Activated CD4-positive, alpha-beta memory T cell treated with anti-CD3 and anti-CD28 coated beads for 36 hours (primary cell): ENCODE measurements at places on chromosomes 13 and 19. TPM values are rescaled to one million over a fixed set of nuclear protein-coding genes. Genes with fewer than 3 reads are reported as not detected.
A peak's percentile ranks its signal among the peaks of the same experiment; 100 is the strongest.

Gene SLITRK5
- total RNA-seq: under 0.01 TPM

Gene ATP4B
- not detected for total RNA-seq

Gene TNNT1
- not detected for total RNA-seq

Gene PEAK3
- not detected for total RNA-seq

Gene ZSCAN22
- total RNA-seq: 3.1 TPM

Gene CPT1C
- total RNA-seq: 1.6 TPM

Gene DLEU7
- not detected for total RNA-seq

Gene SRRM5
- total RNA-seq: 0.39 TPM

- H3K27me3 ChIP-seq: no peaks in the 10 kb centered on the region
- peaks cover 24% of the 10 kb centered on the region for H3K4me1 ChIP-seq
- peak overlapping the region; percentile 77 for H3K4me3 ChIP-seq
- peak overlapping the region; percentile 89 for H3K27ac ChIP-seq
- peaks cover 3% of the 10 kb centered on the region for H3K36me3 ChIP-seq
- DNase-seq: peak; percentile 83
These were observed 3.4 kb downstream of the BBC3 start for GRCh38 chr19:47227352-47228167.

DNA sequence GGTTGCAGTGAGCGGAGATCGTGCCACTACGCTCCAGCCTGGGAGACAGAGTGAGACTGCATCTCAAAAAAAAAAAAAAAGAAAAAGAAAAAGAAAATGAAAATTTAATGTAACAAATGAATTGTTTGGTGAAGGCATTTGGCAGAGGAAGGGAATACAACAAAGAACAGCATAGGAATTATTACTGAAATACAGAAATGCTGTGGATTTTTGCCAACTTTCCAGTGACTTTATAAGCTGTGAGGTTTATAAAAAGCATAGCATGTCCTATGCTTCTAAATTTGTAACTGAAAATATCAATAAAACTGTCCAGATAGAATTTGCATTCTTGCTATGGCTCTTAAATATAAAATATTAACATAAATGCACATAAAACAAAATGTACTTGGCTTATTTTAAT is 112.9 kb upstream of the IRS2 start:
- no peaks in the 10 kb centered on the region for H3K4me1 ChIP-seq
- no peak for DNase-seq
- H3K36me3 ChIP-seq: no peaks in the 10 kb centered on the region
- no peak overlapping the region for H3K27ac ChIP-seq
- H3K4me3 ChIP-seq: no peak overlapping the region
- H3K27me3 ChIP-seq: peaks cover 4% of the 10 kb centered on the region

- no peak for DNase-seq
- no peak overlapping the region for H3K27ac ChIP-seq
- peaks cover 2% of the 10 kb centered on the region for H3K4me1 ChIP-seq
- H3K27me3 ChIP-seq: peaks cover 3% of the 10 kb centered on the region
- no peaks in the 10 kb centered on the region for H3K36me3 ChIP-seq
- no peak overlapping the region for H3K4me3 ChIP-seq
These were observed 13.3 kb downstream of the CD70 start for GRCh38 chr19:6577476-6578125.

DNA sequence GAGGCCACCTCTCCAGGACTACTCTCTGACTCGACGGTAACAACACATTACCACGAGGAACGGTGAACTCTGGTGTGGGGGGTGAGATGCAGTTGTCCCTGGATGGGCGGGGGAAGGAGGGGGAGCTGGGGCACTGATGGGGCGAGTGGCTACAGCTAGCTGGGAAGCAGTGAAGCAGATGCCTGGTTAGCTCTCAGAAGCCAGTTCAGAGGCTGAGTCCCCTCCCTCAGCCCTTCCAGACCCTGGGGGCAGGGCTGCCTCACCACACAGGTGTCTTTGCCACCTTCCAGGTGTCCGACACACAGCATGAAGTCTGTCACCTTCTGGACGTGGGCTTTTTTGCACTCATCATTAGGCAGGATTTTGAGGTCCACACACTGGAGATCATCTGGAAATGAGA is 4.0 kb downstream of the KLK1 start:
- no peak overlapping the region for H3K4me3 ChIP-seq
- peaks cover 41% of the 10 kb centered on the region for H3K4me1 ChIP-seq
- peaks cover 69% of the 10 kb centered on the region for H3K27me3 ChIP-seq
- no peak for DNase-seq
- no peaks in the 10 kb centered on the region for H3K36me3 ChIP-seq

DNA sequence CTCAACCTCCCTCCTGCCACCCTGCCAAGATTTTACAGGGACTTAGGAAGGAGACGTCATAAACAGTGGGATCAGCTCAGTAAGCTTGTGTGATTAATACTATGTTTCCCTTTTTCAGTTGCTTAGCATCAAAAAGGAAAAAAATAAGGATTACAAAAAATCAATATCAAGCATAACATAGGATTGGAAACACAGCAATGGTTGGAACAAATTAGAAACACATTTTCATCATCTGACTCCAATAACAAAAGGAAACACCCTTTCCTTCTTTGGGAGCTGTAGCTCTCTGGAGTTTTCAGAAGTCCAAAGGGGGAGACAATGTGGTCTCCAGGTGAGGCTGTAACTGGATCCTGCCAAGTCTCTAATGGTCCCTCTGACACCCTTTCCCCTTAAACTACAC is 233.4 kb downstream of the B3GLCT start:
- H3K36me3 ChIP-seq: no peaks in the 10 kb centered on the region
- no peaks in the 10 kb centered on the region for H3K4me1 ChIP-seq
- no peak overlapping the region for H3K27ac ChIP-seq
- no peak overlapping the region for H3K4me3 ChIP-seq

- H3K4me1 ChIP-seq: peaks cover 16% of the 10 kb centered on the region
- H3K36me3 ChIP-seq: peaks cover 18% of the 10 kb centered on the region
- no peak overlapping the region for H3K27ac ChIP-seq
- DNase-seq: no peak
- H3K4me3 ChIP-seq: no peak overlapping the region
These were observed 1.2 kb downstream of the CPT1C start for GRCh38 chr19:49692147-49692506.

DNA sequence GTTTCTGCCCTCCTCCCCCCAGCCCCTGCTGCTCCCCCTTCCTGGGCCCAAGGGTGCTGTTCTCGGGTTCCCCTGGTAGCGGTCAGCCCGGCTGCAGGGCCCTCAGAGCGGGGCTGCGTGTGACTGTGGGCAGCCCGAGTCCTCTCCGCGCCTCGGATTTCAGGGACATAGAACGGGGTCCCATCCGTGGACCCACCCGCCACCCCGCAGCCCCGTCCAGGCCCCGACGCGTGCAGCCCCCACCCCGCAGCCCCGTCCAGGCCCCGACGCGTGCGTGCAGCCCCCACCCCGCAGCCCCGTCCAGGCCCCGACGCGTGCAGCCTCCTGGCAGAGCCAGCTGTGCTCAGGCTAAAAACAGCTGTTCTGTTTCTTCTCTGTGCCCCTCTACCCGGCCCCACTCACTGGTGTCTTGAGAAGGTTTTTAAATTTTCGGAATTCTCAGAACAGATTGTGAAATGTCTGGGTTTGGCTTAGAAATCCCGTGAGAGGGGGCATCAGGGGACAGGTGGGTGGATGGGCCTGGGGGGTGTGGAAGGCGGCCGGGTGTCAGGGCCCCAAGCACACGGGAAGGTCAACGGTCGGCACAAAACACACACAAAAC is 5.5 kb upstream of the PRTN3 start:
- H3K4me3 ChIP-seq: no peak overlapping the region
- peaks cover 7% of the 10 kb centered on the region for H3K27me3 ChIP-seq
- DNase-seq: no peak
- no peaks in the 10 kb centered on the region for H3K36me3 ChIP-seq
- H3K4me1 ChIP-seq: peaks cover 3% of the 10 kb centered on the region

DNA sequence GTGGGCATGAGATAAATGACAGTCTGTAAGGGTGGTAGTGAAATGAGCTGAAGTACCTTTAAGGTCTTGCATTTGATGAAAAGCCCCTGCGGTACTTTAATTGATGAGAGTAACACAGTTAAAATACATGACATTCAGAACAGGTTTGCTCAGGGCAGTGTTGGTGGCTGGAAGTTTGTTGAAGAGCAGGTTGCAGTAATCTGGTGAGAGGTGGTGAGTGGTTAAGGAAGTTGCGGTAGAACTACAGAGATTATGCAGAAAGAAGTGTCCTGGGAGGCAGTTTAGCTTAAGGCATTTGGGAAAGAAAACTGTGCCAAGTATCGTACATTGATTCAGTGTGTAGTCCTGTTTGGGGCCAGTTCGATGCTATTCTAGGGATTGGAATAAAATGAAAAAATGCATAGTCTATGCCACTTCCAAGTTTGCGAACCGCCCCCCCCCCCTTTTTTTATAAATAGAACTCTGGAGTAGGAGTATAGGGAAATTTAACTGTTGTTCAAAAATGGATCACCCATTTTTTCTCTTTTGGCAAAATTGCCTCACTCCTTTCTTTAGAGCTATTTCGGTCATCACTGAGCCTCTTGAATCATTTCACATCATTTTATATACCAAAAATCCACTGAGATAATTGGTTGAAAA is 42.7 kb downstream of the SLAIN1 start:
- H3K4me1 ChIP-seq: peaks cover 19% of the 10 kb centered on the region
- no peaks in the 10 kb centered on the region for H3K27me3 ChIP-seq
- peaks cover 3% of the 10 kb centered on the region for H3K36me3 ChIP-seq
- H3K27ac ChIP-seq: no peak overlapping the region
- no peak for DNase-seq
- no peak overlapping the region for H3K4me3 ChIP-seq
